Hepatocyte (in vitro differentiated cells): ENCODE measurements at places on chromosomes 12 and 14. TPM values are rescaled to one million over a fixed set of nuclear protein-coding genes. Genes with fewer than 3 reads are reported as not detected.

The FLVCR2 gene
- 7.7 and 9.5 TPM in 2 replicates for polyA plus RNA-seq

The NTF3 gene
- polyA plus RNA-seq = 6.3 and 7.1 TPM in 2 replicates

The ITGB7 gene
- polyA plus RNA-seq = 1.0 TPM in 1 of 2 replicates, not detected in the other

GRCh38 chr12:66836623-66837310 is 157.9 kb upstream of the GRIP1 start:
- no peaks in the 10 kb centered on the region for H3K36me3 ChIP-seq
- no peak for DNase-seq
- H3K27ac ChIP-seq = no peak overlapping the region
- H3K27me3 ChIP-seq = no peaks in the 10 kb centered on the region
- H3K4me3 ChIP-seq = no peak overlapping the region

DNA sequence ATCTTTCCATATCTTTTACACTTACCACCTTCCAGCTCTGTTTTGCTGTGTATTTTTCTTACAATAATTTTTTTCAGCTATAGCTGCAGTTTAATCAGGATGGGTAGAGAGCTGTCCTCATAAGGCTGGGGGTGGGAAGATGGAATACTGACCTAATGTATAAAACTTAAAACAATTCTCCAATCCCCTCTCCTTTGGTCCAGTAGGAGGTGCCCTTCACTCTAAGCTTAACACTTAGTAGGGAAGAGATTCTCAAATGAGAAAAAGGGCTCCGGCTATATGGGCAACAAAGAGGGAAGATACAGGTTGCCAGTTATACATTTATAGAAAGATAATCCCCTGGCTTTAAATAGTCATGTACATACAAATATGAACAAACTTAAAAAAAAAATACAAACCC is 2.8 kb downstream of the ORMDL2 start:
- H3K4me1 ChIP-seq = peaks cover 8% of the 10 kb centered on the region
- no peak overlapping the region for H3K4me3 ChIP-seq
- no peak overlapping the region for H3K27ac ChIP-seq
- no peak for DNase-seq

- peaks cover 31% of the 10 kb centered on the region for H3K4me1 ChIP-seq
- peak overlapping the region; percentile 84 for H3K4me3 ChIP-seq
- H3K27ac ChIP-seq = peak overlapping the region; percentile 98
Measured at GRCh38 chr12:14774906-14775635, 28.2 kb downstream of the WBP11 start.
